ENCODE measurements at places on chromosomes 3 and 15.

- DNase-seq: peak; percentile 68
Measured at GRCh38 chr15:40511472-40512133, 40.8 kb downstream of the CHST14 start.

DNA sequence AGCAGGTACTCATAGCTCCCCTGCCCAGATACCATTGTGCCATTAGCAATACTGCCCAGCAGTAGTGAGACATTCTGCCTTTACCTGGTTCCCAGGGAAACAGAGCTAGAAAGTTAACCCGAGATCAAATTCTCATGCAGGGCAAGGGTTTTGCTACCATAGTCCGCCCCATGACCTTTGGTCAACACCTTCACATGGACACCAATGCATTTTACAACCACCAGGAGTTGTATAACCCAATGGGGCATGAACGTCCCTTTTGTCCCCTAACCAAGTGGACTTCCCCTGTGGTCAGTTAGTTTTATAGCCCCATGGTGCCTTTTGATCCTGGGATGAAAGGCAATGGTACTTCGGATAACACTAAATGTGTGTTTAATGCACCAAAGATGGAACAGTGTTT is 151.7 kb upstream of the IQSEC1 start:
- no peak for DNase-seq

DNA sequence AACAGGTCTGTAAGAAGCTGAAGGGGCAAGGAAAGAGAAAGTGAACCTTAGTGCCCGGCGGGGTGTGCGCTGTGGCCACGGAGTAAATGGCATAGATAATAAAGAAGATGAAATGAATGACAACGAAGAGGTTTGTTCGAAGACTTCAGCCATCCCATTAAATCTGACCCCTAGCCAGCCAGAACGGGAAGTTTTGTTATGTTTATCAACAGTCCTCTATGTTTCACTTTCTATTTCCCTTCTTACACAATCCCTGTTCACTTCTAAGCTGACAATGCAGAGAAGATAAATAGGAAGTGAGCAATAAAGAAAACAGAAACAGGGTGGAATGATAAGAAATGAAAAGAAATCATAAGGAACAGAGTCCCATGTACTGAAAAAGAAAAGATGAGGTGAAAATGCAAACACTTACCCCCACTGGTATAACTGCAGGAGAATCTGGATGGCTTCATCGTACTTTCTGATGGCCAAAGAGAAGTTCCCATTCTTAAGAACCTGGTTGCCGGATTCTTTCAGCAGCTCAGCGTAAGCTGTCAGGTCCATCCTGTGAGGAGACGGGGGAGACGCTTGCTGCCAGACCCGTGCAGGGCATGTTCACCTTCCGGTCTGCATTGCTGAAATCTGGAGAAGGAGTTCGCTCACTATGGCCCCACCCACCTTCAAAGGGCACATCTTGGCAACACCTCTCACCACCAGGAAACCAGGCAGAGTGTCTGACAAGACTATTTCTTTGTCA is 36.8 kb downstream of the TRANK1 start:
- no peak for DNase-seq

DNA sequence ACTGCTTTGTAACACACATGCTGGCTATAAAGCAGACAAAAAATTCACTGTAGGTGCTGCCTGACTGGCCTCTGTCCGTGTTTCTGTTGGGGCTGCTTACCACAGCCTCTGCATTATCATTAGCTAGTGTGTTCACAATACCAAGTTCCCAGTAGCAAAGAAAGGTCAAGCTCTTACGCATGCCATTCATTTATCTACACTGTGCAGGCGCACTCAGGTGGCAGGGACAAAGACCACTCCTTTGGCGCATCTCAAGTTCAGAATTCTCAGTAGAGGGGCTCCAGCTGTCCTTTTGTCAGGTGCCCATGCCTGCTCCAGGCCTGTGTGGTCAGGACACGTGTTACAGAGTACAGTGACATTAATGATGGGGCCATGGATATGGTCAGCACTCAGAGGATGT is 22.3 kb downstream of the MLH1 start:
- DNase-seq: no peak

DNA sequence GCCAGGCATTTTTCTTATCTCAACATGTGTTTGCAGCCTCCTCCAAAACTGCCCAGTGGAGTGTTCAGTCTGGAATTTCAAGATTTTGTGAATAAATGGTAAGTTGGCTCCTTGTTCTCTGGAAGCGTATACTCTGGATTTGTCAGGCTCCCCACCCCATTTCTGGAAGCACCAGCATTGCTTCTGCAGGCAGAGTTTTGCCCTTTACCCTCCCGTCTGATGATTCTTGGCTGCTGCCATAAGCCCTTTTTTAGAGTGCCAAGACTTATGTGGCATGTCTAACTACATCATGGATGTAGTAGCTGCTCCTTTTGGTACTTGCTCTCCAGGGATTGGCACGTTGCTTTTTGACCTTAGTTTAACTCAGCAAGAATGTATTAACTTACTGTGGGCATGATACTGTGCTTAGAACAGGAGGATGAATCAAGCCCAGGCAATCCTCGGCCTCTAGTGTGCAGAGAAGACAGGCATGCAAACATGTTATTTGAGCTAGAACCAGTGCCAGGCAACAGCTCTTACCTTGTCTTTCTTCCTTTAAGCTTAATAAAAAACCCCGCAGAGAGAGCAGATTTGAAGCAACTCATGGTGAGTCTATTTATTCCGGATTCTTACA is 8.3 kb downstream of the SNAPC5 start:
- DNase-seq: no peak

GRCh38 chr15:82710208-82710555 is 507 bp upstream of the AP3B2 start:
- DNase-seq: no peak

GRCh38 chr15:99282586-99282985 is 31.3 kb downstream of the LRRC28 start:
- DNase-seq: no peak

GRCh38 chr3:167675848-167676247 is 22.1 kb upstream of the WDR49 start:
- DNase-seq: no peak

GRCh38 chr3:53073553-53074365 is 27.9 kb upstream of the SFMBT1 start:
- DNase-seq: no peak

DNA sequence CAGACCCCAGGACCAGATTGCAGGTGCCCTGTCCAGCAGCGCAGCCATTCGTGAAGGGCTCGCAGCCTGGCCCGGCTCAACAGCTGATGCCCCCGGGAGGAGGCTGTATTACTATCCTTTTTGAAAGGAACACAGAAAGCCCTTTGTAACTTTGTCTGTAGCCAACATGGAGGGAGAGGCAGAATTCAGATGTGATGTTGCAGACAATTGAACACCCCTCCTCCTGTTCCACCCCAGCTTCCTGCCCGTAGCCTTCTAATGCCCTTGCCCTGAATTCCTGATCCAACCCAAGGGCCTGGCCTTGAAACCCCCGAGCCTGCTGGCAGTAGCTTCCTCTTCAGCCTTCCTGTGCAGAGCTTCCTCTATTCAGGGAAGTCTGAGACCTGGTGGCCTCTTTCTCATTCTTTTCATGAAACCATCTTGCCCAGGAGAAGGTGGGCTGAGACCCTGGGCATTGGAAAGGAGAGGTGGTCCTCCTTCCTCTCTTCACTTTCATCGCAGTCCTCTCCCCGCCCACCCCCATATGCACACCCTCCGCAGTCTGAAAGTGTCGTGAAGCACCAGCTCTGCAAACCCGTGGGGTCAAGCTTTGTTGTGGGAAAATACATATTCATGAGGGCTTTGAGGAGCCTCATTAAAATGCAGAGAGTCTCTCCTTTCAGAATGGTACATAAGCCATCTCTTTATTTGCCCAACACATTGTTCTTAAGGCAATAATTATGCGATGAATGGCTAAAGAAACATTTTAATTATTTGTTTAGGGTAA is 109.2 kb downstream of the APBA2 start:
- no peak for DNase-seq

DNA sequence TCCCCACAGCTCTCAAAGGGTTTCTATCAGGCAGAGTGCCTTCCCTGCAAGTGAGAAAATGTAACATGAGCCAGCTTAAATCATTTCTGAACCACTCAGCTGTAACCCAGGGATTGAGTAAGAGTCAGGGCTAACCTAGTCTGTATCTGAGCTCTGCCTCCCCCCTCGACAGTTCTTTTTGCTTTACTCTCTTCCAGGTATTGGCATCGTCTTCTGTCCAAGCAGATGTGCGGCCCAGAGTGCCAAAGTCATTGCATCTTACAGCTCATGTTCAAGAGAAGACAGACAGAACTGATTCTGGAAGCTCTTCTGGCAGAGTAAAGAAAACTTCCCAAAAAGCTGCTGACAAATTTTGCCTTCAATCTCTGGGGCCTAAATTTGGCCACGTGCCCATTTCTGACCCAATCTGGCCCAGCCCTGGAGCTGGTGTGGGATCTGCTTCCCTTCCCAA is 74.8 kb downstream of the ABHD5 start:
- DNase-seq: no peak

GRCh38 chr3:154730186-154730585 is 300.2 kb upstream of the GPR149 start:
- DNase-seq: peak; percentile 29

DNA sequence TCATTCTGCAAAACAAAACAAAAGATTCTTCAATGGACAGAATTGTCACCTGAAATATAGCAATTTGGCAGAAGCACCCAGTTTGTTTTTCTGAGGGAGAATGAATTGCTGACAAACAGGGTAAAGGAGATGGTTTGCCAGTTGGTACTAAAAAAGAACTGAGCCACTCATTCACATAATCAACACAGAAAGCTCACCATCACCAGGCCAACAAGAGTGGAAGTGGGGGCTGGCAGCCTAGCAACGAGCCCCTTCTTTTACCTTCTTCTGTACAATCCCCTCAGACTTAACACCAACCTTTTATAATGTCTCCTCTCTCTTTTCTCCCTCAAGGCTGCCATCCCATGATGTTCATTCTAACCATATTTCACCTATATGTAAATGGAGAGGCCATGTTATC is 5.9 kb downstream of the TOP2B start:
- DNase-seq: no peak

DNA sequence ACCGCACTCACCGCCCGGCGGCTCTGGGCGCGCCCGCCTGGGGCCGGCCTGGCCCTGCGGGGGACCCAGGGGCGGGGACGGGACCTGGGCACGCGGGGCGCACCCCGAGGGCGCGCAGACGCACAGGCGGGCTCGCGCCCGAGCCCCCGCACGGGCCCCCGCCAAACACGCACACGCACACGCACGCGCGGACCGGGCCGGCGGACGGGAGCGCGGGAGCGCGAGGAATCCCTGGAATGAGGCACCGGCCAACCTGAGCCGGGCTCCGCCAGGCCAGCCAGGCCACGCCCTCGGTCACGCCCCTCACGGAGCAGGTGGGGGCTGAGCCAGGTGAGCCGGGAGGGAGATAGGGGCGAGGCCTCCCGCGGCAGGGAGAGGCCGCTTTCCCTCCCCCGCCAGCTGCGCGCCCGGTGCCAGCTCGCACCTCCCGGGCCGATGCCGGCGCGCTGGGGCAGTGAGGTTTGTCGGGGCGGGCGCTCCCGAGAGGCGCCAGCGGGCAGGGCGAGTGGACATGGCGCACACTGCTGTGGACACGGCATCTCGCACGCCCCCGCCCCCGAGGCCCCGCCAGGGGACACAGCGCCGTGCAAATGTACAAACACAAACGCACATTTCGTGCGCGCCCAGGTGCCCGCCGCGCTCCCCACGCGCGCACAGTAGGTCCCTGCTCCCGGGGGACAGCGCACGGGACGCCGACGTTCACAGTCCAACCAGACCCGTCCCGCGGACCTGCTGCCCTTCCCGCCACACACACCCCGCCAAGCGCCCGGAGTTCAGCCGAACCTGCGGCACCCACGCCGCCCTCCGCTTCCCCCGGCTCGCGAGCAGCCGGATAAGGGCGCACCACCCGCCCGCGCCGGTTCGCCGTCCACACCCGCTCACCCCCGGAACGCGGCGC is 75.9 kb upstream of the VGLL4 start:
- DNase-seq: peak; percentile 77

DNA sequence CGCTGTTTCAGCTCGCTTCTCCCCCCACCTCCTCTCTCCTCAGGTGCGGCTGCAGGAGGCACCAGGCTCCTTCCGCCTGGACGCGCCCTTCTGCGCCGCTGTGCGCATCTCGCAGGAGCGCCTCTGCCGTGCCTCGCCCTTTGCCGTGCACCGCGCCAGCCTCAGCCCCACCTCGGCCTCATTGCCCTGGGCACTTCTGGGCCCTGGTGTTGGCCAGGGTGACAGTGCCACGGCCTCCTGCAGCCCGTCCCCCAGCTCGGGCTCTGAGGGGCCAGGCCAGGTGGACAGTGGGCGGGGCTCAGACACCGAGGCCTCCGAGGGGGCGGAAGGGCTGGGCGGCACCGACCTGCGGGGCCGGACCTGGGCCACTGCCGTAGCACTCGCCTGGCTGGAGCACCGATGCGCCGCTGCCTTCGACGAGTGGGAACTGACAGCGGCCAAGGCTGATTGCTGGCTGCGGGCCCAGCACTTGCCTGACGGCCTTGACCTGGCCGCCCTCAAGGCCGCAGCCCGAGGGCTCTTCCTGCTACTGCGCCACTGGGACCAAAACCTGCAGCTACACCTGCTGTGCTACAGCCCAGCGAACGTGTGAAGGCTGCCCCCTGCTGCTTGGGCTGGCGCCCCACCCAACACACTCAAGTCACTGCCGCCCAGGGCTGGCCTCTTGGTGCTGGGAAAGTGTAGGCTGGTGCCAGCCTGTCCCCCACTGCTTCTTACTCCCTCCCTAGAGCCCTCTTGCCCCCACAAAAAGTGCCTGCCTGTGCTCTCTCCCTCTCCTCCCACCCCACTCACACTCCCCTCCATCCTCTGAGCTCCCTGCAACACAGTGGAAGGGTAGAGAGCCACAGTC is 7.1 kb downstream of the ALG3 start:
- no peak for DNase-seq

GRCh38 chr3:148880681-148881080 is 15.6 kb downstream of the CPA3 start:
- no peak for DNase-seq

DNA sequence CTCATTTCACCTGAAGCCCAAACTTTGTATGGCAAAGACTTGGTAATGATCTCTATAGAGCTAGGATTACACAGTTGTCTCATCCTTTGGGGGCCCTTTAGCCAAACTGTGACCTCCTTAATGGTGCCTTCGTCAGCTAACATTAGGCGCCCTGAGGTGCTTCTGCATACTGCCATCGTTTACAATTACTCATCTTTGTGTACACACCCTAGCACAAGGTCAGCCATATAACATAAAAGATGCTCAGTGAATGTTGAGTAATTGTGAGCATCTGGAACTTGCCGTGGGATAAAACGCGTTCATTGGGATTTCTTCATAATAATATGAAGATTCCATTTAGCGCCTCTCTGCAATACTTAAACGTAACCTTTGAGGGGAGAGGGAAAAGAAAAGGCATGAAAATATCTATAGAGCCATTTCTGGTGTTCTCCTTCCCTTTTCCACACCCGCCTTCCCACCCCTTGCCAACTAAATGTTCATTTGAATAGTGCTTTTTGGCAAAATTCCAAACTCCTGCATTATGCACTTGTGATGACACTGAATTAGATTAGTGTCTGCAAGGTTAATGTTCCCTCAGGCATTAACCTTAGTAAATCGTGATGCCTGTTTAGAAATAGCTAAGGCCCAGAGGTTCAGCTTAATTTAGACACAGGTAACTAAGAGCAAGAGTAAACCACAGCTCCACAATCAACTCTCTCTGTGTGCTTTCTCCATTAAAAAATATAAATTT is 990 bp upstream of the ZNF148 start:
- DNase-seq: no peak

- peak; percentile 21 for DNase-seq
Measured at GRCh38 chr3:141498598-141499223, 11.9 kb downstream of the RASA2 start.
